ENCODE measurements at places on chromosomes 5 and 9.

GRCh38 chr9:38066914-38067858 lies 1.8 kb downstream of the SHB start:
- peak; percentile 16 for DNase-seq

GRCh38 chr5:159003045-159004030 lies 96.4 kb downstream of the EBF1 start:
- DNase-seq: no peak

- DNase-seq: no peak
These were observed 17.6 kb upstream of the SHOC1 start for GRCh38 chr9:111812337-111812736.

DNA sequence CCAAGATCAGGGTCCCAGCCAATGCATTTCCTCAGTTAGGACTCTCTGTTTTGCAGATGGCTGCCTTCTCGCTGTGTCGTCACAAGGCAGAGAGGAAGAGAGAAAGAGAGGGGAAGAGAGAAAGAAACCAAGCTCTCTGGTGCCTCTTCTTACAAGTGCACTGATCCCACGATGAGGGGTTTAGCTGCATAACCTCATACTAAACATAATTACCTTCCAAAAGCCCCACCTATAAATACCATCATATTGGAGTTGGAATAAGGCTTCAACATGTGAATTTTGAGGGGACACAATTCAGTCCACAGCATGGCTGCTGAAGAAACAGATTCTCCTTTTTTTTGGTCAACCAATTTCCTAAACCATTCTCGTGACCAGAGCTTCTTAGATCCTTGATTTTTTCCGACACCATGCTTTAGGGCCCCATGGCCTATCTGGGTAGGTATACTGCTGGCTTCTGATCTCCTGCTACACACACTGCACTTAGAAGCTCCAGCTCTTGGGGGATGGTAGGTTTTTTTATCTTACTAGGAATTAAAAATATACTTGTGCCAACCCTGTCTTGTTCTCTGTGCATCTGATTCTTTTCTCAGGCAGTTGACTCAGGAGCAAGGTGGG lies 5.1 kb downstream of the CAMK4 start:
- no peak for DNase-seq

GRCh38 chr9:133041958-133042357 lies 11.2 kb downstream of the GTF3C5 start:
- no peak for DNase-seq
